ENCODE measurements at places on chromosomes 6 and 20. TPM values are rescaled to one million over a fixed set of nuclear protein-coding genes. Genes with fewer than 3 reads are reported as not detected.

GRCh38 chr6:100176311-100176950, 182.4 kb upstream of the MCHR2 start:
- DNase-seq: no peak

DNA sequence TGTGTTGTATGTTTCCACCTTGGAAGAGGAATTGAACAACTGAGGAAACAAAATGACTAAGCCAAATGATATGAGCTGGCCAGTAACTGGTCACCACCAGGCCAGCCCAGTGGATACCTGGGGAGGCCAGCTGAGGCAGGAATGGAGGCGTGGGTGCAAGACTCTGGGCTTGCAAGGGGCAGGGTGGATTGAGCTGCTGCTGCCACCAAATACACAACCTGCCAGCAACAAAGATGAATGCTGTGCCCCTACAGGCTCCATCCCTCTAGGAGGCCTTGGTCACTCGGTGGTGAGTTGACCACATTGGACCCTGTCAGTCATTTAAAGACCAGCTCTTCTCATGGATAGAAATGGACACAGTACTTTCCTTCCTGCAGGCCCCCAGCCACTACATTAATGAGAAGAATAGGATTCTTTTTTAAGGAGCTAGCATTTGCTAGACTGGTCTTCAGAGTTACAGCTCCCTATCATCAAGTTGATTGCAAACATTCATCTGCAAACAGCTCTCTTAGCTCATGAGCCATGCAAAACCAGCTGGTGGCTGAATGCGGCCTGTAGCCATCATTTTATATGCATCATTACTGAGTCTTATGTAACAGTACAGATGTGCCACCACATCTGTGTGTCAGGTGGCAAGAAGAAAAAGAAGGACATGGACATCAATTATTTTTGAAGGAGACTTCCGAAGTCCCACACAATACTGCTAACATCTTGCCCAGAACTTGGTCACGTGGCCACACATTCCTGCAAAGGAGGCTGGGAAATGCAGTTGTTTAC, 26.3 kb upstream of the SLC22A3 start:
- DNase-seq: no peak

GRCh38 chr20:1928154-1928553, 32.9 kb downstream of the SIRPA start:
- DNase-seq: no peak

DNA sequence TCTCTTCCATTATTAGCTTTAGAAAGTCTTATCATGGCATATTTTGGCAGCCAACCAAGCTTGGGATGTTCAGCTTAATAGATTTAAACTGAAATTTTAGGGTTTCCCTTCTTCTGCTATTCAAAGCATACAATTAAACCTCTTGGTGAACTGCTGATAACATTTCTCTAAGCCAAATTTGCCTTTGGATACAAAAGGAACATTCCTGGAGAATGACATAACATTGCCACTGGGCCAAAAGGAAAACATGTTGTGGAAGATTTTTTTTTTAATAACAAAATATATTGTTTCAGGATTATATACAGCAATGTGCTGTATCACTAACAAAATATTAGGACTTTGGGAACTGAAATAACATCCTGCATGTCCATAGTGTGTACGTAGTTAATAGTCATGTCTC, 215.1 kb upstream of the TBX18 start:
- no peak for DNase-seq

DNA sequence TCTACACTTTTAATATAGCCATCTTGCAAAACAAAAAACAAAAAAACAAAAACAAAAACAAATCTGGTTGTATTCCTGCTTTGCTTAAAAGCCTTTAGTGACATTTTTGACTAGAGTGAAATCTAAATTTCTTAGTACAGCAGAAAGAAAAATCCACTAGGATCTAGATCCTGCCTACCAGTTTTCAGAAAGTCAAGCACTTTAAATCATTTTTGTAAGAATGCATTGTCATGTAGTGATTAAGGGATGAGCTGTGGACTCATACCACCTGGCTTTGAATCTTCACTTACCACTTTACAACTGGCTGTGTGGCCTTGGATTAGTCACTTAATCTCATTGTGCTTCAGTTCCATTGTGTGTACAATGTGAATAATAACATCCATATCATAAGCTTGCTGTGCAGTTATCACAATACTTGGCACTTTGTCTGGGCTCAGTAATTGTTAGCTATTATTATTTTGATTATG, 4.0 kb downstream of the MKKS start:
- no peak for DNase-seq

DNA sequence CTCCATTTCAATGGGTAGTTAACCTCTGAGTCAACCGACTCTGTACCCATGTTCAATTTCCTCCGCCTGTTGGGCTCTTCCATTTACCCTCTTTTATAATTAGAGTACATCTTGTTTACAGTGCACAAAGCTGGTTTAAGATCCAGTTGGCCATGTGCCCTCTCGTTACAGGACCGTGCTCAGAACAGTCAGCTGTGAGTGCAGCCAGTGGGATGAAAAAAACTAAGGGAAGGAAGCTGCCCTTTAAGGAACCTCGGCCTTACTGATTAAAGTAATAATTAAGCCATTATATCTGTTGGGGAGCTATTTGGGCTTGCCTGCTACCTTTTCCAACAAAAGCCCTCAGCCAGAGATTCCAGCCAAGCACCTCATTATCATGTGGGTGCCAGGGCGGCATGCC, 68.8 kb downstream of the TMEM170B start:
- no peak for DNase-seq

- no peak for DNase-seq
These were observed 15.2 kb downstream of the BCAS4 start for GRCh38 chr20:50810063-50810462.

DNA sequence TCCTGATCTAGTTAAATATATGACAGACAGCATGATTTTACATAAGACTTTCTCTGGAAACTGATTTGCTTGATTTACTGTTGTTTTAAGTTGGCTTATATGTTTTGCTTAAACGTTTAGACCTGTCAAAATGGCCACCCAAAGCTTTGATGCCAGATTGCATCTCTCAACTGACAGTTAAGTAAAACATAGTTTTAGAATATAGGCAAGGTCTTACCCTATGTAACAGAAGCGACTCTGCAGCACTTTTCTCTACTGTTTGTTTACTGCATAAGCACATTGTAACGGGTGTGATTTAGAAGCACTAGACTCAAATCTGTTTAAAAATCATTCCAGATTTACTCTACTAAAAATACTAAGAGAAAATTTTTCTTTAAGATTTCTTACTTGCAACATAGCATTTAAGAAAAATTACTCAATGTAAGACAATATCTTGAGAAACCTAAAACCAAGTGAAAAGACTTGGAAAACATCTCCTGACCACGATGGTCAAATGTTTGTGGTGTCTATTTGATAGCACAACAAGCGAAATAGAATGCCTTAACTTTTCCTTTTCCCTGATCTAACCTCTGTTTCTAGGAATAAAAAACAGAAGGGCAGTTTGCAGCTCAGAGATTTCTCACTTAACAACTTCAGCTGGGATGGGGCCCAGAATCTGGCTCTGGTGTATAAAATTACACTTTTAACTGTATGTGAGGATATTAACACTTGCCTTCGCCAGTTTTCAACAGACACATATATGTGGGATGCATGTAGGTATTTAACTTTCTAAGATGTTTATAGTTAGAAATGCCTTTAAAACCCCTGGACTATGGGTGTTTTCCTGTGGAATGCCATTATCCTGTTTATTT, 47.4 kb downstream of the AIG1 start:
- no peak for DNase-seq

The LYRM4 gene
- 26.6 TPM for total RNA-seq
